ENCODE measurements at places on chromosomes 12 and 14.

DNA sequence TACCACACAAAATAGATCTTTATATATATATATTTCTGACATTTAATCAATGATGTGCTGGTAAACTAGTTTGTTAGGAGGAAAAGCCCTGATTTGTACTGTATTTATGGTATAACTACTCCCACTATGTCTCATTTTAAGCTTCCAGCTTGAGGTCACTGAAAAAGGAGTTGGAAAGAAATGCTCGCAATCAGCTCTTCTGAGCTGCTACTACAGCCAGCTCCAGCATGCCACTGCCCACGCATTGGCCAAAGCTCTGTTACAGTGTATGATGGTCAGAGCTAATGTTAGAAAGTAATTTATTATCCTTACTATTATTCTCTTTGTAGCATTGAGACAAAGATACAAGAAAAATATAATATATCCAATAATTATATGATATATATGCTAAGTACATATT, 55.0 kb upstream of the PCED1B start:
- DNase-seq: no peak

DNA sequence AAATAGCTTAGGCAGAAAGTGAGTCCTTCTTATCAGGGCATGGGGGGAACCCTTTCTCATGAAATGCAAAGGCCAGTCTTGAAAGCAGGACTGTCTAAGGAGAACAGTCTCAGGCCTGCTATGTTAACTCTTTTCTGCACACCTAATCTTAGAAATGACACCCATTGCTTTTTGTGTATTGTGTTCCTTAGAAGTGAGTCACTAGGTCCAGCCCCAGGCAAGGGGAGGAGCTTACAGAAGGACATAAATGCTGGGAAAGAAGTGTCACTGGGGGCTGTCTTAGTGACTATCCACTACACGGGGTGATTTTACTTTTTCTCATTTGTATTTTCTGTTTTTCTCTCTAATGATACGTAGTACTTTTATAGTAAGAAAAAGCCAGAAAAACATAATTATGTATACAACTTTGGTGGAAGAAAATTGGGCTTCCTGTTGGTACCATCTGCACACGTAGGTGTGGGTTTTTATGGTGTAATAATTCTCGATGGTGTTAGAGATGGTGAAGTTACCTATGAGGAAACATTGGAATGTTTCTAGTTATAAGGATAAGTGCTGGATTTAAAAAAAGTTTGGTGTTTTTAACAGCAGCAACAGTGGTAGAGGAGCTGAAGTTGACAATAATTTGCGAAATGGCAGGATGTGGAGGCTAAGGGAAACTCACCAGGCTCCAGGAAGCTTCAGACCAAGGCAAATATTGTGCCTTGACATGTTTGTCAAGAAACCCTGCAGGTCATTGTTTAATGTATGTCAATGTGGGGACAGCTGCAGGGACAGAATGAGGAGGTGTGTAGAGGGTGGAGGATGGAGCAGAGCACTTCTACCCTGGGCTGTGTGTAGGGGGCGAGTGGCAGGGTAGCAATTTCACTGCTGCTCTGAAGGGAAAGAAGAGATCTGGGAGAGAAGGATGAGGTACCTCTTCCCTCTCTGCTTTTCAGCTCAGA, 214.9 kb downstream of the KTN1 start:
- no peak for DNase-seq

DNA sequence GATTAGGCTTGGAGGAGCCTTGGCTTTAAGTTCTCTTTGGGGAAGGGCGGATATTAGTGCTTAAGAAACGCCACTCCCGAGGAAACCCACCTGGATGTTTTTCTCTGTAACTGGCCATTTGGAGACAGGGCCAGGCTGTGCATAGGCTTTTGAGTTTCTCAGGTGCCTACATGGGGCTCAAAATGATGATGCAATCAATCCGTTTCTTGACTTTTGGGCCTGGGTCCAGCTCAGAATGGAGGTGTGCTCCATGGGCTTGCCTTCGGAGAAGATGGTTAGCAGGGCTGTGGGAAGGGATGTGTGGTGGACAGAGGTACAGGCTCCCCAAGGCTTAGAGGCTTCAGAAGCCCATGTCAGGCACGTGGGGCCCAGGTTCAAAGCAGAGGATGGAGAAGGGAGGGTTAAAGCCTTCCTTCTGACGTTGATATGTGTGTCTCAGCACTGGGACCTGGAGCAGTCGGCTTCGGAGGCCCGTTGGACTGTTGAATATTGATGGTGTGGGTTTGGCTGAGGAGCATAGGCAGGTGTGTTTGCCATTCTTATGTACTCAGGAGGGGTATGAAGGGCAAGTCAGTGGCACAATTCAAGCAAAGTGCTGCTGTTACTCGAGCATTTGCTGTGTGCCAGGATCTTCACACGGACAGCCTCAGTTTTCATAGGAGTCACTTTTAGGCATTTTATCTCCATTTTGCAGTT, 82.8 kb downstream of the SLC25A47 start:
- no peak for DNase-seq

- no peak for DNase-seq
Observed at GRCh38 chr12:71799106-71799505, 40.5 kb upstream of the TBC1D15 start.

DNA sequence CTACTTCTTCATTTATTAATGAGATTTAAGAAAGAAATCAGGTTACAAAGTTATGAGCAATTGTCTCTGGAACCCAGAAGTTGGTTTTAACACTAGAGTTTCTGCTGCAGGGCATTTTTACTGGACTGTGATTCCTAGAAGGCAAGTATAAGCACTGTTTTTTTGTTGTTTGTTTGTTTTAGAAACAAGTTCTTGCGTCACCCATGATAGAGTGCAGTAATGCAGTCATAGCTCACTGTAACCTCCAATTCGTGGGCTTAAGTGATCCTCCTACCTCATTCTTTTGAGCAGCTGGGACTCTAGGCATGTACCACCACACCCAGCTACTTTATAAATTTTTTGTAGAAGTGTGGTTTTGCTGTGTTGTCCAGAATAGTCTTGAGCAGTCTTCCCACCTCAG, 25.6 kb downstream of the RAP1B start:
- no peak for DNase-seq

- no peak for DNase-seq
Observed at GRCh38 chr12:51871918-51872688, 15.8 kb upstream of the ANKRD33 start.

DNA sequence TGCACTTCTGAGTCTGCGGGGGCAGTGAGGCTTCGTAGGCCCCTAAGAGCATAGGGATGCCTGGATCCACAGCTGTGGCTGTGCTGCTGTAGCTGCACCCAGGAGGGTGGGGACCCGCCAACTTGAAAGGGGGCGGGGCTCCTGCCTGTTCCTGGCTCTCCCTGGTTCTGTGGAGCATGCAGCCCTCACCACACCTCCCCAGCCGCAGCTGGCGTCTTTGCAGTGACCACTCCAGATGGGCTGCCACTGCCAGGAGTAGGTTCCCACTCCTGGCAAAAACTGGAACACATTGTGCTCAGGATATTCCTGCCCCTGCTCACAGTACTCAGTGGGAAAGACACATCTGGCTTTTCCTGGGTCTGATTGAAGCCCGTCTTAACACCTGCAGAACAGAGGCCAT, 35.8 kb downstream of the TIMELESS start:
- no peak for DNase-seq

Measured in activated effector memory CD4-positive, alpha-beta T cell treated with Interleukin-2 at 50 U/mL for 16 hours (primary cell).